SK-MEL-5 (cell line): ENCODE measurements at places on chromosomes 1 and 21.
A peak's percentile ranks its signal among the peaks of the same experiment; 100 is the strongest.

DNA sequence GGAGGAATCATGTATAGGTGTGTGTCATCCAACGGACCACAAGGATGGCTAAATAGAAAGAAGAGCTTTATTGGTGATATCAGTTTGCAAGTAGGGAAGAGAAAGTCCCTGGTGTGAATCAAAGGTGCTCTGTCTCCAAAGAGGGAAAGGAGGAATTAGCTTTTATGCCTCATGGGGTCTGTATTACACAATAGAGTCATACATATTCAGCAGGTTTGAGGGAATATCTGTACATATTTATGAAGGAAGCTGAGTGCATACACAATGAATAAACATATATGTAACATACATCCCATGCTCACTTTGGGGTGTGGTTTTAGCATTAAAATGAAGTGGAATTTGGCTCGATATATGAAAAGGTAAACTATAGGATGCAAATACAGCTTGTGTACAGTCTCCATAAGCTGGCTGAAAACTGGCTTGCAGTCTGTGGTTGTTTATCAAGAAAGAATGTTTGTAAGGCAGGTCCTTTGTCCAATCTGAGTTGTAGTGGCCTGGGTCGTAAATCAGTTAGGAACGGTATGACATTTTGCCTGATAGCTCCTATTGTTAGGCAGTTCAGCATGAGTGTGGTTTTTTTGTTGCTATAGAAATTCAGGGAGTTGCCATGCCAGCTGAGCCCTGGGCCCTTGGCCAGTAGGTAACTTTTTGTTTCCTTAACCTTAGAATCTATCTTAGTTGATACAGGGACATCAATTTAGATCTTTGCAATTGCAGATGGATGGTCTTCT lies 198.0 kb upstream of the ZP4 start:
- DNase-seq, result no peak

GRCh38 chr1:204420039-204421004 lies 8.7 kb upstream of the PPP1R15B start:
- DNase-seq, result no peak

- DNase-seq, result peak; percentile 92
Observed at GRCh38 chr1:223707256-223708000, 4.9 kb upstream of the CAPN2 start.

- peak; percentile 59 for DNase-seq
Observed at GRCh38 chr1:67214420-67215174, 48.3 kb downstream of the IL23R start.

DNA sequence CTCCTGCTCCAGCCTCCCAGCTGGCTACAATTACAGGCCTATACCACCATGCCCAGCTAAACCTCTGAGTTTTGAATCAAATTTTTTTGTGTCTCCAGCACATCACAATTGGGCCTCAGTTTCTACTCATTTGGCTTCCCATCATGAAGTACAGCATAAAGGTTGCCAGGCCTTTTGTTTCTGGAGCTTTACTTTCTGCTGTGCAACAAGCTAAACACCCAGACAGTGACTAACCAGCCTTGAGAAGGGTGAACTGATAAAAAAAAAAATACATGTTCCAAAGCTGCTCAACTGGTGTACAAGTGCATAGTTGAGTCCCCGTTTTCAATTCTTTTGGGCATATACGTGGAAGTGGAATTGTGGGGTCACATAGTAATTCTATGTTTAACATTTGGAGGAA lies 25.1 kb downstream of the TIAM1 start:
- no peak for DNase-seq

- no peak for DNase-seq
Observed at GRCh38 chr1:22222723-22223122, 79.8 kb upstream of the WNT4 start.

- DNase-seq, result no peak
Observed at GRCh38 chr1:167627865-167628641, 2.0 kb upstream of the RCSD1 start.

DNA sequence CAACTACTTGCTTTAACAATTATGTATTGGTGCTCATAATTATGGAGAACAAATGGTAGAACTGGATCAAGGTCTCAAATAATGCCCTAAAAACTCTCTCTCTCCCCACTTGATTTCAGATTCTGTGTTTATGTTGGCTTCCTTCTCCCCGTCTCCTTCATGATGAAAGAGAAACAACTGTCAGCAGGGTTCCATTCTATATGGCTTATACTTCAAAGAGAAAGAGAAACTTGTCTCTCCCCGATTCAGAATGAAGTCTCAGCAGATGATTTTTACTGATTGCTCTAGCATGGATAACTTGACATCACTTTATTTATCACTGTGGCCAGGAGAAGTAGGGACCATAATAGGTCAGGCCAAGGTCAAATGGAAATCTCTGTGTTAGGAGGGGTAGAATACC lies 575.6 kb downstream of the AGBL4 start:
- DNase-seq, result no peak
